ENCODE measurements at places on chromosomes 13 and 19.

DNA sequence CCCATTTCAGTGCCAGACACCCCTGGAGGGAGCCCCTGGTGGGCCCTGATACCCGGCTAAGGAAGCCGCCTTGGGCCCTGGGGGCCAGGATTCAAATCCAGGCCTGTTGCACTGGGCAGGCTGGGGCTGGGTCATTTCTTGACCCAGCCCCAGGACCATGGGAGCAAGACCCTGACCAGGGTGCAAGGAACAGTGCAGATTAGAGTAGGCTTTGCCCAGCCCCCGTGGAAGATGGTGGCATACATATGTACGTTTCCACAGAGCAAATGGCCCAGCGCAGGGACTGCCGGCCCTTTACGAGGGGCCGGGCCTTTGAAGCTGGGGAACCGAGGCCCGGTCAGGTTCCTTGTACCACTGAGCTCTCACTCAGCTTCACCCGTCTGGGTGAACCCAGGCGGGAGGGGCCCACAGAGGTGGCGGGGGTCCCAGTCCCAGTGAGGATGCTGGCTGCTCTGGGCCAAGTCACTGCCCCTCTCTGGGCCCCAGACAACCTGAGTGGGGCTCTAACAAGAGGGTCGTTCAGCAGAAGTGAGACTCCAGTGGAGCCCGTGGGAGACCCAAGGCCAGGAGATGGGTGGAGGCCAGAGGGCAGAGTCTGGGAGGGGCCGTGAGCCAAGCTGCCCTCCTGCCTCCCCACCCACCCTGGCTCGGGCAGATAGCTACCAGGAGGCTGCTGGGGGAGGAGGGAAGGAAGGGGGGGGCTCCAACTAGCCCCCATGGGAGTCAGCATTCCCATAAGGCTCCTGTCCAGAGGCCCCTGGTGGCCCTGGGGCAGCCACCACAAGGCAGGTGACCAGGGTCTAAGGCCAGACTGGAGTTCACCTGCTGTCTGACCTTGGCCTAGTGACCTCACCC is 2.7 kb downstream of the MKNK2 start:
- DNase-seq: no peak

GRCh38 chr19:23769691-23770468 is 11.2 kb upstream of the ZNF681 start:
- DNase-seq: no peak

DNA sequence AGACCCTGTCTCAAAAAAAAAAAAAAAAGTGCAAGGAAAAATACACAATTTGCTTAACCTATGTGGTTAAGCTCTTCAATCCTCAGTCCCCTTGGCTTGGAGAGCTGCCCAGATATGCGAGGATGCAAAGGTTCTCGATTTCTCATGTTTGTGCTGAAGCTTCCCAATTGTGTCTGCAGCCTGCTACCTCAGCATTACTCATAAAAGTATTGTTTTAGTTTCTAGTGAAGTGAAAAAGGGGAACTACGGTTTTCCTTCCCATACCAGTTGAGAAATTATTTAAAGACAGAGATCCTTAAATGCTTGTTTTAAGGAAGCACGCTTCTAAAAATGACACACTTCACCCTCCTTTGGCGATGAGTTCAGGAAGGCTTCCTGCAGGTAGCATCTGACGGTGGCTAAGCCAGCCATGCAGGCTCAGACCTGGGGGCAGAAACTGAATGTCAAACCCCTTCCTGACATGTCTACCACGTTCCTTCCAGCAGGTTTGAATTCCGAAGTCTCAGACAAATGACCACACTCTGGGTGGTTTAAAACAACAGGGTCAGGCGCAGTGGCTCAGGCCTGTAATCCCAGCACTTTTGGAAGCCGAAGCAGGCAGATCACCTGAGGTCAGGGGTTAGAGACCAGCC is 47.9 kb downstream of the RUBCNL start:
- no peak for DNase-seq

DNA sequence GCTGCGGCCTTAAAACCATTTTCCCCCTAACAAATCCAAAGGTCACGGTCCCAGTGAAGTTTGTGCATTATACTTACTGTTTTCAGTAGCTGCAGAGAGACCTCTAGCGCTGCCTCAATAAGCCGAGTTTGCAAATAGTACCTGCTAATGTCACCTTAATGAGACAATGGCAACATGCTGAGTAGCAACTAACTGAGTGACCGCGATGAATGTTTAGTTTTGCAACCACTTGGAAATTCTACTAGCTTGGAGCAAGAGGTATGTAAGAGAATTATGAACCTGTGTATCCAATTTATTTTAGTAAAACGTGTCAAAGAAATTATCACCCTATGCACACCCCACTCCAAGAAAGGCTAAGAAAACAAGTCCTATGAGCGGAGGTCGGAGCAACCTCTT is 1.2 kb downstream of the KPNA3 start:
- no peak for DNase-seq

DNA sequence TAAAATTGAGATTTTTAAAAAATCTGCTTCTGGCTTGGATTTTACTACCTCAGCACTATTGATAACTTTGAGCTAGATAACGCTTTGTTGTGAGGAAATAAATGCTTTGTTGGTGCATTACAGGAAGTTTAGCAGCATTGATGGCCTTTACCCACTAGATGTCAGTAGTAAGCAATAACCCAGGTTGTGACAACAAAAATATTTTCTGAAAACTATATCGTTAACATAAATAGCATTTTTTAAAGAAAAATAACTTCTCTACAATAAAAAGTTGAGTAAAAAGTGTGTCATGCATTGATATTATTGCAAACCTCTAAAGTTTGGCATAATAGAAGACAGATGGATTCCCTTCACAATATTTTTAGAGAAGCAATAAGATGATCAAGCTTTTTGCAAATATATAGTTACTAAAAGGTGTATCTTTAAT is 1246.5 kb downstream of the UQCRFS1 start:
- no peak for DNase-seq

DNA sequence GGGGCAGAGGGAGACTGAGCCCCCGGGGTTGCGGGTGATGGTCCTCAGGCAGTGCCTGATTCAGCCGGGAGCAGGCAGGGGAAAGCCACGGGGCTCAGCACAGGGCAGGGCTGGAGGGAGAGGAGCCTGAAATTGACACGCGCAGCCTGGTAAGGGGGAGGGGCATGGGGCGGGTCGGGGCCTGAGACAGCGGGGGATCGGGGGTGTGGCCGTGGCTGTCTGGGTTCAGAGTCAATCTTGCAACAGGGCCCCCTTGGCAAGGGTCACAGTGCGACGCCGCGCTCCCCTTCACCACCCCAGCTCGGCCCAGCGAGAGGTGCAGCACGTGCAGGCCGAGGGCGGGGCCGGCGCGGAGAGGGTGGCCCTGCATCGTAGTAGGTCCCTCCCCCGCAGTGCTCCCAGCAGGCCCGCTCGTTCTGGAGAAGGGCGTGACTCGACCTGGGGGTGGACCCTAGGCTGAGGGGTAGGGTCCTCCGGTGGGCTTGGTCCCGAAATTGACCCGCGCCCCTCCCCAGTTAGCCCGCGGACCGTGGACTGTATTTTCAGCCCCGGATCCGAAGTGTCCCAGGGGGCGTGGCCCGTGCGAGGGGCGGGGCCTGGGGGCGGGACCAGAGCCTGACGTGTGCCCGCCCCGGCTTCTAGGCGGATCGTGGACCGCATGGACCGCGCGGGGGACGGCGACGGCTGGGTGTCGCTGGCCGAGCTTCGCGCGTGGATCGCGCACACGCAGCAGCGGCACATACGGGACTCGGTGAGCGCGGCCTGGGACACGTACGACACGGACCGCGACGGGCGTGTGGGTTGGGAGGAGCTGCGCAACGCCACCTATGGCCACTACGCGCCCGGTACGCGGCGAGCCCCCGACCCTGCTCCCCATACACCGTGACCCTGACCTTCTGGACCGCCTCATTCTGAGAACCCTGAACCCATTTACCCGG is 6.0 kb downstream of the RCN3 start:
- DNase-seq: peak; percentile 60

GRCh38 chr13:26952551-26953143 is 192.1 kb upstream of the GPR12 start:
- DNase-seq: no peak

GRCh38 chr13:73717632-73718031 is 416.6 kb downstream of the KLF12 start:
- no peak for DNase-seq

DNA sequence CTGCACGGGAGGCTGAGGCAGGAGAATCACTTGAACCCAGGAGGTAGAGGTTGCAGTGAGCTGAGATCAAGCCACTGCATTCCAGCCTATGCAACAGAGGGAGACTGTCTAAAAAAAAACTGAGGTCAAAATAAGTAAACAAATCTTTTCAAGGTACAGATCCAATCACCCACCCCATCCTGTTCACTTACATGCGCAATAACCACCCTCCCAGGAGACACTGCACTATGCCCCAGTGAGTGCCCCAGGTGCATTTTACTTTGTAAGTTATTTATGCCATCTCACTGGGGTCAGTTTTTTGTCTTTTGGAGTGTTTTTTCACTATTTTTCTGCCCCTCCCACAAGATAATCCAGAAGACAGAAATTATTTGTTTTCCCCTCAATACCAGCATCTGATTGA is 6.9 kb upstream of the ZNF253 start:
- no peak for DNase-seq

- no peak for DNase-seq
Measured at GRCh38 chr13:109720758-109721184, 65.6 kb downstream of the IRS2 start.
